ENCODE measurements at places on chromosomes 2 and 18. TPM values are rescaled to one million over a fixed set of nuclear protein-coding genes. Genes with fewer than 3 reads are reported as not detected.
A peak's percentile ranks its signal among the peaks of the same experiment; 100 is the strongest.

- peak; percentile 84 for DNase-seq
Measured at GRCh38 chr2:104434318-104434792, 419.6 kb upstream of the POU3F3 start.

GRCh38 chr18:78418379-78418778 lies 561.2 kb upstream of the SALL3 start:
- DNase-seq, result no peak

- DNase-seq, result no peak
Measured at GRCh38 chr2:182618672-182619079, 97.4 kb upstream of the DNAJC10 start.

- no peak for DNase-seq
Measured at GRCh38 chr2:218577482-218578220, 9.0 kb downstream of the CNOT9 start.

DNA sequence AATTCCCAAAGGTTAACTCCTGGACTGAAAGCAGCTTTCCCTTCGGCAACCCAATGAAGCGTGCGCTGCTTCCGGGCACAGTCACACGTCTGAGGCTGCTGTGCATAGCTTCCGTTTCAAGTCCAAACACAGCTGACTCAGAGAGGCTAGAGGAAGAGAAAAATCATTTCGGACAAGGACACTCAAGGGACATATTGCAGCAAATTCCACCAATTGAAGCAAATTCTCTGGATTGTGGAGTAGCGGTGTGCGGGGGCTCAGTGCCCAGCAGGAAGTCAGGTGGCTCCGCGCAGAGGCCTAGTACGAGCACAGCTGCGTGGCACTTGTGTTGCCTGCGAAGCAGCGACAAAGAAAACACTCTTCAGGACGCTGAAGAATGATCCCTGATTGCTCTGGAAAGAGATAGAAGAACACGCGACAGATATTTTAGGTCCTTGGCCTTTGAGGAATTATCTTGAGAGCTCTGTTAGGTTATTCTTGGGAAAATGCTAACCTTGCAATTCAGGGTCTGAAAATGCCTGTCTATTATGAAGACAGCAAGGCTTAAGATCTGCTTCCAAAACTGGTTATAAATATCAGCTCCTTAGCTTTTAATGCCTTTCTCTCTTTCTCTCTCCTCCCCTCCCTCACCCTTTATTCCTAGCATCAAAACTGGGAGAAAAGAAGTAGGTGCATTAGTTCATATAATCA lies 352.6 kb upstream of the DLGAP1 start:
- peak; percentile 35 for DNase-seq

- no peak for DNase-seq
Measured at GRCh38 chr2:234487356-234487755, 9.5 kb downstream of the ARL4C start.

DNA sequence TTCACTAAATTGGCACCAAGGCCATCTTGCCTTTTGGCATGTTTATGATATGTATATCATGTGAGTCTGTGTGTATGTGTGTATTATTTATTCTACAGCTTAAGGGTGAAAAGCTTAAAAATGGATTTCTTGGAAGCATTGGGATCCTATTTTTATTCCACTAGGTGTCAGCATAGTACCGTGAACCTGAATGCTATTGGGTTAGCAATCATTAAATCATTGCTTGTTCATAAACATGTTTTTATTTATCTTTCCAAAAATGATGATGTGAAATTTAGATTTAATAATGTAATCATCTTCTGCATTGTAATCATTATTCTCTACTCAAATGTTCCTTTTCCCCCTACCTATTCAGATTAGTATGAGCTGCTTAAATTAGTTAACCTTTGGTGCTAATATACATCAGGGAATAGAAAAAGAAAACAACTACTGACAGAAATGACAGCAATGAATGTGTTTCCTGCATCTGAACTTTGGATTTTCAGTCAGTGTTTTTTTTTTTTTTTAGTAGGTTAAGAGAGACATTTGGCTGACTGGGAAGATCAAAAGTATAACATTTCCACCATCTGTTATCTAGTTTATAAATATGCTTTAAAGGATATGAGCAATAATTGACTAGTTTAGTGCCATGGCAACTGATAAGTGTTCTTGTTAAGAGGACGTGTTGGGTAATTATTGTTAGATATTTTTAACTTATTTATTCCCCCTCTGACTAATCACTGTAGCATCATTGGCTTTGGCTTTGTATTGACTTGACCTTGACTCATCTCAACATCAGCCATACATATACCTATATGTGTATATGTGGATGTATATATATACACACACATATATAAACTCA lies 14.1 kb upstream of the ZSWIM2 start:
- DNase-seq, result peak; percentile 81

DNA sequence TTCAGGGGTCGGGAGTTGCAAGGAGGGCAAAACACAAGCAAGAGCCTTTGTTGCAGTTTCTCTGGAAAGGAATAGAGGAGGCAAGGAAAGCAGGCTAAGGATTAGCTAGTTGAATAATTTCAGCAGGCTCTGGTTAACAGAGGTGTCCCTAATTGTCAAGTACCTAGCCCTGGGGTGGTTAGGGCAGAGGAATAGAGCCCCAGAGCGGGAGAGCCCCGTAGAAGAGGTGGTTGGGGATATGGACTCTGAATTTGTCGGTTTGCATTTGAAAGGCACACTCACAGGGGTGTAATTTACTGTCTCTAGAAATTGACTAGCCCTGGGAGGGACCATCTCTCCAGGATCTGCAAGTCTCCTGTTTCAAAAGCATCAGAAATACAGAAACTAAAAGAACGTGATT lies 1030.2 kb downstream of the TMEM182 start:
- DNase-seq, result no peak

DNA sequence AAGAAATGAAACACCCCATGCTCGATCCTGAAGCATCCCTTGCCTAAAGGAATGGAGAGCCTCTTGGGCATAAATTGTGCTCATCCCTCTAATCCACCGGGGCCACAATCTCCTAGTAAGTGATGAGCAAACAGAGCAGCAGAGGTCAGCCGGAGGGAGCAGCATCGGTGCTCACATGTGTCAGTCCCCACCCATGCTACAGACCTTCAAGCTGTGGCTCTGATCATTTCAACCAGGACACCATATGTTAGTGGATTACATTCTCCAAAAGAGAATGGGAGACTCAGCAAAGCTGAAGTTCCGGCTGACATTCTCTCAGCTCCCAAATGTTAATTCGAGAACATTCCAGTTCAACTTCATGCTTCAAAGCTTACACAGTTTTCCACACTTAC lies 75.6 kb downstream of the AAK1 start:
- DNase-seq, result no peak

- DNase-seq, result no peak
Measured at GRCh38 chr2:224161712-224162111, 122.6 kb upstream of the SERPINE2 start.

DNA sequence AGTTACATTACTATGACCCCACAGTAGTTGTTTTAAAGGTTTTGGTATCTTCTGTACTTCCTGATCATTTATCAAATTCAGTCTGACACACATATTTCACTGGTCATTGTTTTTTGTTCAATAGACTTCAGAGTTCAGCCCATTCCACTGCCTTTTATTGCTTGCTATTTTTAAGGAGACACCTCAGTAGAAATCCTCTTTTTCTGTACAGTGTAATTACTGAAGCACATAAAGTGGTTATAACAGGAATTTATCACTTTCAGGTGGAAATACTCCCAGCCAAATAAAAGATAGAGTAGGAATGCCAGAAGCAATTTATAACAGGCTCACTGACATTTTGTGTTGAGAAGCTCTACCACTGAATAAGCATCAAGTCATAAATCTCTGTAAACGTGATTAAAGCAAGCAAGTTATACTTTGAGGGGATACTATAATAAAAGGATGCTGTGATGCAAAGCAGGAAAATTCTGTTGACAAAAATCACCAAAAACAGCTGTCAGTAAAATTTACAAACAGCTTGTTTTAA lies 6.6 kb upstream of the BARD1 start:
- peak; percentile 43 for DNase-seq

DNA sequence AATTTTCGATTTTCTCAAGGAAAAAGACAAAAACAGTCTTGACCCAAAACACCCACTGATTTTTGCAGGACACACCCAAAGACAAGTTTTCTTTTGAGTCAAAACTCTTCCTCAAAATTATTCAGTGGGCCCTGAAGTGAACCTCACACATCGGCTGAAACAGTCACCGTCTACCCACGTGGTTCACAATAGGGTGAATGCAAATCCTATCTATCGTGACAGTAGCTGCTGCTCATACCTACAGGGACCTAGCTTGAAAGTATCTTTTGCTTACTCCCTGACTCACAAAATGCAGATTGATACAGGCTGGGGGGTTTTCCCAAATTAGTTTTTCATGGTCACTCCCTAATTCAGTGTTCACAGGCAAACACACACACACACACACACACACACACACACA lies 10.7 kb upstream of the CD226 start:
- no peak for DNase-seq

DNA sequence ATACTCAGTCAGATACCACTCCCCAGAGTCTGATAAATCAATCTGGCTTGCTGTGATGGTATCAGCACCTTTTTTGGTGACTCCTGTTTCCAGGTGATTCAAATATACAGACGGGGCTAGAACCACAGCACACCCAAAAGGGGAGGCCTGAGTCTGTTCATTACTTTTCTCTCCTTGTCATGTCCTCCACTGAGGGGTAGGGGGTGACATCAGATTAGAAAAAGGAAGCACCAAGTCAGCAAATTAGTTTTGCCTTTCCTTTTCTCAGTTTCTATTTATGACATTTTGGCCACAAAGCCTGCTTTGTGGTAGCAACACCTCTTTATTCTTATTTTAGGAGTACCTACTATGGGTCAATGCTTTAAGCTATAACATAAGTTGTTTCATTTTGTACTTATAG lies 127.4 kb downstream of the CCDC102B start:
- DNase-seq, result peak; percentile 18

DNA sequence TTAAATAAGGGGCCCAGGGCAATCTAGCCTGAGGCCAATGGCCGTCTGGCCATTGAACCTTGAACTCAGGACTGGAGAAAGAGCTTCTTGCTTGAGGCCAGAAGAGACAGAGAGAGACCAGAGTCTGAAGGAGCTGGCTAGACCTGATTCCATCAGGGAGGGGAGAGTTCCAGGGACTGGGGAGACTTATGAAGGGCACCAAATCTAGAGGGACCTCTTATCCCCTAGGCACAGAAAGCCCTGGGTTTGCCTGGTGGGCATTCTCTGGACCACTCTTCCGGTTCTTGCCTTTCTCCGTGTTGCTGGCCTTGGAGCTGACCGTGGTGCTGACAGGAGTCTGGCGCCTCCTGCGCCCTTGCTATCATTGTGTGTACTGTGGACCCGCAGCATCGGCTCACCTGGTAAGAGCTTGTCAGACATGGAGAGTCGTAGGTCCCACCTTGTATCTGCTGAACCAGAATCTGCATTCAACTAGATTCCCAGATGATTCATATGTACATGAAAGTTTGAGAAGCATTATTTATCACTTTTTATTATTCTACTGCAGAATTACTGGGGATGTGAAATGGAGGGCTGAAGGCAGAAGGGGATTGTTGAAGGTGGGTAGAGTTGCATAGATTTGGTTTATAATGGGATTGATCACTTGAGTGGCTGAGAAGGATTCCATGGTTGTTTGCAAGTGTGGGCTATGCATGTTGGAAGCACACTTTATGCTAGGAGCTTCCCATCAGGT lies 4.3 kb upstream of the TRPM8 start:
- no peak for DNase-seq

GRCh38 chr2:219713110-219713509 lies 85.7 kb downstream of the SLC4A3 start:
- DNase-seq, result peak; percentile 29

DNA sequence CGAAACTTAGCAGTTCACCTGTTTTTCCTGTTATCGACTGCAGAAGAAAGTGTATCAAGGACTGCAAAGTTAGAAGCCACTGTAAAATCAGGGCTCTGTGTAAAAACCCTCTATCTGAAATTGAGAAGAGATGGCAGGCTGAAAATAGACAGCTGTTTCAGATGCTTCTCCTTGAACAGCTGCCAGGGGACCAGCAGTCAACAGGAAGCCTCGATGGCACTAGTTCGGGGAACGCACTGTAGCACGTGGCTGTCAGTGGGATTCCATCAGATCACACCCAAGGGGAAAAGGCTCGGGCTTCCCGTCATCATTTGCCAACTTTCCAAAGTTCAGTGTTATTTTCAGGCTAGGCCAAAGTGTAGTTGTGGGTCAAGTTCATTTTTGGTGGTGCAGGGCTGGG lies 316.9 kb downstream of the TXNL1 start:
- DNase-seq, result no peak

GRCh38 chr2:57207191-57207590 lies 839.4 kb upstream of the VRK2 start:
- DNase-seq, result no peak

- no peak for DNase-seq
Measured at GRCh38 chr2:60329225-60329624, 224.2 kb downstream of the BCL11A start.

DNA sequence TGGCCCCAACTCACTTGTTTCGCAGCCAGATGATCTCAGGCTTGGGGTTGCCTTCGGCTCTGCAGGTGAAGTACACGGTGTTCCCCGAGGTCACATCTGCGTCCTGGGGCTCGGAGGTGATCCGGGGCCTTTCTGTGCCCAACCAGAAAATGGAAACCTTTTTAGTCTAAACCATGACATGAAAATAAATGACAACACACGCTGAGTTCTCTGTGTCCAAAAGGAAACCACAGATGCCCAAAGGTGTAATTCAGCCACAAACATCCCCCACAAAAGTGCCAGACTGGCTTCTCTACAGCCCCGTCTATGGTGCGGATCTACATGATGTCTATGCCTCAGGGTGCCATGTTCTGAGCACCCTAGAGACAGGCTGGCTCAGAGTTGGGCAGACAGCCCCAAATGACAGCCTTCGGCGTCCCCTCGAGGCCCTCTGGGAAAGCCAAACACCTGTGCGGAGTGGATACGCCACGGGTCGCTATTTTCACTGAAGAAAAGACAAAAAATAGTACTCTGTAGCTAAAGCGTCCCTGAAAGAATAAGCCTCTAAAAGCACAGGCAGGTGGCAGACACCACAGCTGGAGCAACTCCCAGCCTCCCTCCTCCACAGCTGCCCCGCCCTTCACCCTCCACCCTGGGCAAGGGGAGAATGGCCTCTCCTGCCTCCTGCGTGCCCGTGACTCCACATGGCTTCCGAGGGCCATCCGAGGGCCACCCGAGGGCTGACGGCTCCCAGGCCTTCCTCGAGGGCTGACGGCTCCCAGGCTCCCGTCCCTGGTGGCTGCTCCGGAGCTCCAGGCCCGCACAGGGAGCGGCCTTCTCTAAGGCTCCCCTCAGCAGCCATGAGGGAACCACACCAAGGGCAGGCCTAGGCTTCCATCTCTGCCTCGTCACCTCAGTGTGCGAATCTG lies 67.1 kb downstream of the PXDN start:
- DNase-seq, result no peak

EGR4 gene
- polyA plus RNA-seq, result 0.83 TPM

PLEK gene
- polyA plus RNA-seq, result 2.0 TPM

TLX2 gene
- 0.20 TPM for polyA plus RNA-seq

KYNU gene
- polyA plus RNA-seq, result 0.15 TPM

CELF4 gene
- polyA plus RNA-seq, result 74.4 TPM

UGT1A7 gene
- polyA plus RNA-seq, result not detected

ZBTB7C gene
- 20.7 TPM for polyA plus RNA-seq

TPGS2 gene
- 193 TPM for polyA plus RNA-seq
